T-helper 2 cell treated with Interferon-gamma antibody and Interleukin-4, amounts not matched to agents 5 μg/mL and 100 μg/mL, for 36 hours (primary cell): ENCODE measurements at places on chromosomes 12 and 14.
A peak's percentile ranks its signal among the peaks of the same experiment; 100 is the strongest.

DNA sequence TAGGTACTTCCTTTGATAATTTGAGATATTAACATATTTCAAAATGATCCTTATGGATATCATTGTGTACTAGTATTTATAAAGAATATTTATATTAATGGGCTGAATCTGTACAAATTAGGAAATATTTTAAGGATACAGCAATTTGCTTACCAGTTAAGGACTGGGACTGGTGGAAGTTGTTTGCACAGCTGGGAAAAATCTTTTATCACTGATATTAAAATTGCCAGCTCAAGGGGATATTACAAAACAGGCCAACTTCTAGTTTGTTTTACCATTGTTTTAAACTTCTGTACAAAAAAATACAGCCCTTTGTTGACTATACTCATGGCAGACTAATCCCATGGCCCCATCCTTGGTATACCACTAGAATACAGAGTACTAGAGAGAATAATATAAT is 133.2 kb upstream of the DDHD1 start:
- no peak for DNase-seq

- no peak for DNase-seq
Observed at GRCh38 chr14:50023671-50024490, 92.5 kb downstream of the VCPKMT start.

DNA sequence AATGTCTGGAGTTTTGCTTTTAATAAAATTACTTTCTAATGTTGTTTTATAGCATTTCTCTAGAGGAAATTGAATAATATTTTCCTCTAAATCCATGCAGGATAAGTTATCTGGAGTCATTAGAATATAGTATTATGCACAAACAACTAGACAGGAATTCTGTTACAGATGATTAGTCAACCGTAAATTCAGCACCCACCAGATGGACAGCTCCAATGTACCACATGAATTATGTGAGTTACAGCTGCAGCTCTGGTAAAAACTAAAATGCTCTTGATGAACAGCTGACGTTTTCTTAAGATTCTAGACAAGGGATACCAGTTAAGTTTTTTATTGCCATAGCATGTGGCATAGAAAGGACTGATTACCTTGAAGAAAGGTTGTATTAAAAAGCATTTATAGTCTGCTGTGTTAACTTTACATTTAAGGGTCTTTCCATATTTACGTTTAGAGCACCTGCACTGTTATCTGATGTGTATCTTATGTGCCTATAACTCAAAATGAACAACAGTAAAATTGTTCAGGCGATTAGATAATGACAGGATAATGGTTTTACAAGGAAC is 321.4 kb upstream of the LRFN5 start:
- no peak for DNase-seq

DNA sequence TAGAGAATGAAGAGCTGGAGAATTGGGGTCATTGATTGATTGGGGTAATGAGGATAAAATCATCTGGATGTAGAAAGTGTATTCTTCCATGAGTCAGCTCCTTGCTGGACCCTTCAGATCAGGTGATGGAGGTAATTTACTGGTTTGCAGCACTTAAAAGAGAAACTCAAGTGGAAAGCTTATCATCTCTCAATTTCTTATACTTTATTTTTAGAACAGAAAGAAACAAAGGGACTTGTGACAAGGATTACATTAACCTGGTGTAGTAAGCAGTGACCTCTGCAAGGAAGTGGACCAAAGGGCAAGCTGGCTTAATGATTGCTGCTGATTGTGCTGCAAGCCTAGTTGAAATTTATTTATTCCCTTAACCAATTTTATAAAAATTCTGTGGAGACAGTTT is 405.0 kb downstream of the TRHDE start:
- no peak for DNase-seq

DNA sequence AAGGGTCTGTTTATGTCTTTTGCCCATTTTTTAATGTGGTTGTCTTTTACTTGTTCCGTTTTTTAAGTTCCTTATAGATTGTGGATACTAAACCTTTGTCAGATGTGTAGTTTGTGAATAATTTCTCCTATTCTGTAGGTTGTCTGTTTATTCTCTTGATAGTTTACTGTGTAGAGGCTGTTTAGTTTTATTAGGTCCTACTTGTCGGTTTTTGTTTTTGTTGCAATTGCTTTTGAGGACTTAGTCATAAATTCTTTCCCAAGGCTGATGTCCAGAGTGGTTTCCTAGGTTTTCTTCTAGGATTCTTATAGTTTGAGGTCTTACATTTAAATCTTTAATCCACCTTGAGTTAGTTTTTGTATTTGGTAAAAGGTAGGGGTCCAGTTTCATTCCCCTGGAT is 33.9 kb downstream of the SLC39A9 start:
- no peak for DNase-seq

GRCh38 chr14:91417120-91417982 is at the start of gene CCDC88C:
Gene CCDC88C (minus strand): TSS chr14:91417820. CDS start chr14:91417690, 130 bp downstream.
- DNase-seq: peak; percentile 84

- DNase-seq: no peak
Observed at GRCh38 chr12:105907982-105908381, 230.8 kb downstream of the NUAK1 start.

DNA sequence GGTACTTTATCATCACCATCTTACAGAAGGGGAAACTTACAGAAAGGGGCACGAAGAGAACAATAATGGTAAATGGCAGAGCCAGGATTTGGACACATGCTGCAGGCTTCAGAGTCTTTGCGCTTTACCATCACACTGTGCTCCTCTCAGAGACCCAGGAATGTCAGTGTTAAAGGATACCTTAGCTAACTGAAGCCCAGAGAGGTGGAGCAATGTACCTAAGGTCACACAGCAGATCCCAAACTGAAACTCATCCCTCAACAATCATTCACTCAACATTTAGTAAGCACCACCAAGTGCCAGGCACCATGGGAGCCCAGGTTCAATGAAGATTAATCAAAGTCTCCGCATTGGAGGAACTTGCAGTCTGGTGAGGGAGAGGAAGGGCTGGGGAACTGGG is 8.0 kb upstream of the KRT78 start:
- no peak for DNase-seq

DNA sequence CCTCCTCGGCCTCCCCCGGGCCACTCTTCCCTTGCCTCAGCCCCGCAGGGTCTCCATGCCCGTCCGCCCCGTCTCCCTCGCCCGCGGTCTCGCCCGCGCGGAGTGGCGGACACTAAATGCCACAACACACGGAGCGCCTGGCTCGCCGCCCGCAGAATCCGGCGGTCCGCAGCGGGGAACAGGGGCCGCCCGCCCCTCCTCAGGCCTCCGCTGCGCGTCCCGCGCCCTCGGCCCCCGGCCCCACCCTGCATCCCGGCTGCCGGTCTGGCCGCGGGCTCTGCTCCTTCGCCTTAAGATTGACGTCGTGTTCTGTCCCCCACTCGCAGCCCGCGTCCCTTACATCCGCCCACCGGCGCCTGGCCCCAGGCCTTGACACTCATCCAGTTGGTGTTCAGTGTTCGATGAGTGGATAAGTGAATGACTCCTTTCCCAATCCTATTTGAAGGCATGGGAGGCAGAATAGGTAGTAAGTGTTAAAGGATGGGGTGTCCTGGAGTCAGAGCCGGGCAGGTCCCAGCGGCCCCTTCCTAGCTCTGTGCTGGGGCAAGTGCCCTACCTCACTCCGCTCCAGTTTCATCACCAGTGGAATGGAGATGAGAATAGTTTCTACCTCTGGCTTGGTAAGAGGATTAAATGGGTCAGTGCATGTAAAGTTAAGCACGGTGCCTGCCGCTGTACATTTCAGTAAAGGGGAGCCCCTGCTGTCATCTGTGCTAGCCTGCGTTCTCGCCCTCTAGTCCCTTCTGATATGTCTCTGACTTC is 622 bp downstream of the TECPR2 start:
- DNase-seq: peak; percentile 41

GRCh38 chr14:66652525-66653106 is 144.7 kb downstream of the GPHN start:
- no peak for DNase-seq

DNA sequence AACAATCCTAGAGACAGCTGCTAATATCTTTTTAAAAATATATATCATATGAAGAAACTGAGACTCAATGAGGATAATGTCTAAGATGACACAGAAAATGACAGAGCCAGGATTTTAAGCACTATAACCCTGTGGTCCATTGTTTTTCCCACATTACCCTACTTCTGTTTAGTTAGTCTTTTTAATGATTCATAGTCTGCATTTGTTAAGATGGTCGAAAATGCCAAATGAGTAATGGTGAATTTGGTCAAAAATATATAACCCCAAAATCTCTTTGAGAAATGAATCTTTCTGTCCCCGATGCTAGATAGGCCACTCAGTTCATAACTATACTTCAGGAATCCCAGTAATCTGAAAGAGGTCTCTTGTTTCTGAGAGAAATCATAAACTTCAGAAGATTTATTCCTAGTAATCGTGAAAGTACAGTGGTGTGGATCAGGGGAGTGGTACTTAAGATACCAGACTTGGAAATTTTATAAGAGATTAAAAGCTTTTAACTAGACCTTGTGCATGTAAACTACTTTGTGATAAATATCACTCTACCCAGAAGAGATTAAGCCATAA is 10.8 kb downstream of the RTRAF start:
- DNase-seq: no peak

DNA sequence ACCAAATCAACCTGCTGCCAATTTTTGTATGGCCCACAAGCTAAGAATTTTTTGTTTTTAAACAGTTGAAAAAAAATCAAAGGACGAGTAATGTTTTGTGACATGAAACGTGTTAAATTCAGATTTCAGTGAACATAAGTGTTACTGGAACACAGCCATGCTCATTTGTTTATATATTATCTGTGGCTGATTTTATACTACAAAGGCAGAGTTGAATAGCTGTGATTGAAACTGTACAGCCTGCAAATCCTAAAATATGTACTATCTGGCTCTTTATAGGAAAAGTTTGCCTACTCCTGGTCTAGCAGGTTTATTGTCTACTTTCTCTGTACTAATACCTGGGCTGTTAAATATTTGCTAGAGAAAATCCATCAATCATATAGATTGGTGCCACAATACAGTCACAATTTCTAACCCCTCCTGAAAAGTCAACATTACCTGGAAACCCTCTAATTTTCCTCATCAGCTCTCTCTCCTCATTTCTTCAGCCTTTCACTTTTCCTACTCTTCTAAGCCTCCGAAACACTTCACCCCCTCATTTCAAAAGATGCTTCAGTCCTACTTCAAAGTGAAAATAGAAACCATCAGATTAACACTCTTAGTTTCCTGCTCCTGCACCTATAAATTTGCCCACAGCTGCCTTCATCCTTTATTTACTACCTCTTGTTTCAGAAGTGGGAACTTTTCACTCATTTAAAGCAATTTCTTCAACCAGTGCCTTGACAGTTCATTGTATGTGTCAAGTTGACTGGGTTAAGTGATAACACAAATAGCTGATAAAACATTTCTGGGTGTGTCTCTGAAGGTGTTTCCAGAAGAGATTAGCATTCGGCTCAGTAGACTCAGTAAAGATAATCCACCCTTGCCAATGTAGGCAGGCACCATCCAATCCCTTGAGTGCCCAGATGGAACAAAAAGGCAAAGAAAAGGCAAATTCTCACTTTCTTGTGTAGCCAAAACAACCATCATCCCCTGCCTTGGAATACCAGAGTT is 18.0 kb upstream of the C2CD5 start:
- DNase-seq: no peak

GRCh38 chr12:121279071-121279375 is 17.5 kb downstream of the CAMKK2 start:
- no peak for DNase-seq

DNA sequence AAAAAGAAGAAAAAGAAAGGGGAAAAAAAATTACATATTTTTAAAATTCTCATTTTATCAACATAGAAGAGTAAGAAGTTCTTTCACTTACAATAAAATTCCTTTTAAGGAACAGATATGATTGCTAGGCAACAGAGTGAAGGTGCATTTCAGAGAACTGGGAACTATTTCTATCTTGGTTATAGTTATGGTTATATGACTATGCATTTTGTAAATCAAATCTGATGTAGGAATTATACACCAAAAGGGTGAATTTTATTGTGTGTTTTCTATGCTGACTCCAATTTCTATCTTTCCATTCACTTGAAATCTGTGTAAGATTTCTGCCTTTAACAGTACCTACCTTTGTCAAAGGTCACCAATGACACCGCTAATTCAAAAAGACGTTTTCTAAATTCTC is 50.1 kb downstream of the HNRNPC start:
- DNase-seq: no peak

- DNase-seq: no peak
Observed at GRCh38 chr12:117985182-117985581, 16.4 kb upstream of the KSR2 start.

- no peak for DNase-seq
Observed at GRCh38 chr12:123856681-123857080, 94.6 kb downstream of the DNAH10 start.

DNA sequence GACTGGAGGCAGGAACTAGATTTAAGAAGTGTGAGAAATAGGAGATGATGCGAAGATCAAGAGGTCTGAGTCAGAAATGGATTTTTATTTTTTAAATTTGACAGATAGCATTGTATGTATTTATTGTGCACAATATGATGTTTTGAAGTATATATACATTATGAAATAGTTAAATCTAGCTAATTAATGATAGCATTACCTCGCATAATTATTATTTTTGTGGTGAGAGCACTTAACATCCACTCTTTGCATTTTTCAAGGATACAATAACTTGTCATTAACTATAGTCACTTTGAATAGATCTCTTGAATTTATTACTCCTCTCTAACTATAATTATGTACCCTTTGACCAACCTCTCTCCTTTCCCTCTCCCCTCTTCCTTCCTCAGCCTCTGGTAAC is 3.7 kb downstream of the SMOC1 start:
- no peak for DNase-seq

DNA sequence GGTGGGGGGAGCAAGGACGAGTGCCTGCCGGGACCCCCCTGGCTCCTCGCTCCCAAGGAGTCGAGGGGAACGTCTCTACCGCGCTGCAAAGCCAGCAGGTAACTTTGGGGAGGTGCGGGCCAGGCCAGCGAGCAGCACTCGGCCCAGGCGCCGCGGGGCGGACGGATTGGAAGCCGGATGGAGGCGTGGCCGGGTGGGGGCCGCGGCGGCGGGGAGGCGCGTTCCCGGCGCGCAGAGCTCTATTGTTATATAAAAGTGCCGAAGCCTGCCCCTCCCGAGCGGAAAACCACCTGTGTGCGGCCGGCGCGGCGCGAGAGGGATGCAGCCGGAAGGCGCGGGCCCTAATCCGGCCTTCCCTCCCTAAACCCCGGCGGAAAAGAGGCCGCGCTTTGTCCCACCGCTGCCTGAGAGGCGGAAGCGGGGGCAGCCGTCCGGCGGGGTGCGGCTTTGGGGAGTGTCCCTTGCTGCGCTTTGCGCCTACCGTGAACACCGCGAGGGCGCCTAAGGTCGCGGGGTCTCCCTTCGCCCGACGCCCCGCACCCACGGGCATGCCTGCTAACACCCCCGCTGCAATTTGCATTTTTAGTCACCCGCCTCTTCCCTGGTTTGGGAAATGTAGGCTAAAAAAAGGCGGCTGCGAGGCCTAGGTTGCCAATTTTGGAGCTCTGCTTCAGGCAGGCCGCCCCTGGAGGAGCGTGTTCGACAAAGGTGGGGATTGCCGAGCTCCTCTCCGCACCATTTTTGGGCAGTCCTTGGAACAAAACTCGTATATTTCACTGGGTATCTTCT is 1.7 kb upstream of the DUSP6 start:
- peak; percentile 85 for DNase-seq
